ENCODE measurements at places on chromosomes 3 and 15.

DNA sequence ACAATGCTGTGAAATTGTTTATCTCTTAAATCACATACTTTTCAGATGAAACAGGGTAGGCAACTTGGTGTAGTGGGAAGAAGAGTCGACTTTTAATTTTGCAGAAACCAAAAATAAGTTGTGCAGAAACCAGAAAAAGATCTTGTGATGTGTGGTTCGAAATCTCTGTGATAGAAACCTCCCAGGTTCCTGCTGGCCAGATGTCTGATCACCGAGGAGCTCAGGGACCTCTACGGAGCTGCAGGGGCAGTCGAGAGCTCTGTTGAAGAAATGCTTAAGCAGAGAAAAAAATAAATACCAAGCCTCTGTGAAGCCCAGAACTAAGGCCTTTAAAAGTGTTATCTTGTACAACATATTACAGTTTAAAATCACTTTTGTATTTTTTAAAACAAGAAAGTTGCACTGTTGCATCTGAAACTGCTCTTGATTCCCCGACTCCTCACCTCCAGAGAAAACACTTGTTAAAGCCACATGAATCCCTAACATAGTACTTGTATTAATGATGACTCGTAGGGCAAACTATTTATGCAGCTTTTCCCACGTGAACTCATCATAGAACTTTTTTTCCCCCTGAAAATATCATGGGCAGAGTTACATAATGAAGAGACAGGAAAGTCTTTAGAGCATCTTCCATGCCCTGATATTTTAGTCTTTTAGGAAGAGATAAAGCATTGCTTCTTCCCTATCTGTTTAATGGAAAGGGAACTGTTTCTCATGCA is 51.3 kb downstream of the CCK start:
- no peak for DNase-seq

DNA sequence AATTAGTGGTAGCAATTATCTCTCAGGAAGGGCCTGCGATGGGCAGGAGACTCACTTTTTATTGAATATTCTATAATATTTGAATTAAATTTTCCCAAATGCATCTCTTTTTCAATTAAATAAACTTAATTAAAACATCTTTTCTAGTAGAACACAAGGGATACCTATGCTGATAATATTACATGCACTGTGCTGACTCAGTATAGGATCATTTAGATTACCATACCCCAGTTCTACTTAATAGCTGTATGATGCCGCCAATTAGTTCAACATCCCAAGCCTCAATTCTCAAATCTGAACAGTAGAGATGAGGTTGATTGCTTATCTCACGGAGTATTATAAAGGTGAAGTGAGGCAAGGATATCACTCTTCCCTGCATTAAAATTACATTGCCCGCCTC is 149.2 kb downstream of the SLCO3A1 start:
- no peak for DNase-seq

DNA sequence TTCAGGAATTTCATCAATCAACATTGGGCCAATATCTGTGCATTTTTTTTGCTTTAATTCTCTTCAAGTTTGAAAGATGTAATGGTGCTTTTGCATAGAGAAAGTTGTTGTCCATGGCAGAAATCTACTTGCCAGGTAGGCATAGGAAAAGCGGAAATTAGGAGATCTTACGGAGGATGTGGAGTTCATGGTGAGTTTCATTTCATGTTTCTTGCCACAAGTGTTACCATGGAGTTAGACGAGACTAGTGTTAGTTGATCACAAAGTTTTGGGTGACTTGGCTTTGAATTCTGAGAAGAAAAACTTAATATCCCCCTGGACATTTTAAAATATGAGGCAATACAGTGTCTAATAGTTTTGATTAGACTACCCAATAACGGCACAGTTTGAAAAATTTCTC is 1.0 kb upstream of the P2RY13 start:
- no peak for DNase-seq

GRCh38 chr3:194756460-194756779 is 70.7 kb downstream of the FAM43A start:
- no peak for DNase-seq

DNA sequence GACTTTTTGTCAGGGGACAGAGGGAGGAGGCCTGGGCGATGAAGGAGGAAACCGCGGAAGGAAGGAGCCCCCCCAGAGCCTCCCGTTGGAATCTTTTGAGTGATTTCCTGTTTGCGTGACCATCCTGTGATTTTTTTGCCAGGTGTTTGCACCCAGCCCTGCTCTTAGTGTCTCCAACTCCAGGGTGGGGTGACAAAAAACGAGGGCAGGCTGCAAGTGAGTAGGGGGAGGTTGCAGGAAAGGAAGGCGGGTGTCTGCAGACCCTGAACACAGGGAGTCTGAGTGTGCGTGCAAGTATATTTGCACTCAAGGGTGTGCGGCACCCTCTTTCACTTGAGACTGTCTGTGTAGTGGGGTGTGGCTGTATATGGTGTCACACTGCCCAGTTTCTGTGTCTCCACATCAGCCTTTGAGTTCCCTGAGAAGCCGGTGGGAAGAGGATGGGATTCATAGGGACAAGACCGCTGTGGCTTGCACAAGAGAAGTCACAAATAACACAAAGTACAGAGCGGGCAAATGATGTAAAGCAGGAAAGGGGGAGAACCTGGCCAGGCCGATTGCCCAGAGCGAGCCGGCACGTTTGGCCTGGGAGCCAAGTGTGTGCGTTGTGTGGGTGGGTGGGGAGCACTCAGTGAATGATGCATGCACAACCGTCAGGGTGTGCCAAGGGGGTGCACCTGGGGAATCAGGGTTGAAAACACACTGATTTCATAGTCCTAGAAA is 6.6 kb downstream of the ISLR2 start:
- DNase-seq = no peak

- DNase-seq = no peak
Observed at GRCh38 chr3:175495331-175495730, 636.2 kb downstream of the NAALADL2 start.

DNA sequence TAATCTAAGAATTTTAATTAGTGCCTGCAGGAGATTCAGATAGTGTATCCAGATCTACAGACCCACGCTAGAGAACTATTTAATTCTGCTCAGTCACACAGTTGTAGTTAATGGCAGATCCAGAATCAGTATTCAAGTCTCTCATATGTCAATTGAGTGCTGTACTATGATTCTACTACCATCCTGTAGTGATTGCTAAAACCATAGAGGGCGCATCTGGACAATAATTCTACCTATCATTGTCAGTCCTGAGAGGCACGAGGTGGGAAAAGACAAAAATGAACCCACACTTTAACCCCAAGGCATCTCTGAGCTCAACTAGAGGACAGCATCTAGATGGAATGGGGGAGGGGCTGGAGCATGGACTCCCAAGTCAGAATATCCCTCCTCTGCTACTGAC is 22.7 kb downstream of the DHX36 start:
- no peak for DNase-seq

GRCh38 chr15:28991236-28992171 is 105.7 kb downstream of the APBA2 start:
- DNase-seq = no peak

All from CD4-positive, alpha-beta T cell treated with Interleukin-1 beta for 1 hour (primary cell).